ENCODE measurements at places on chromosomes 7 and 10.

GRCh38 chr7:38736138-38736537, 105.0 kb upstream of the AMPH start:
- DNase-seq = no peak

- DNase-seq = no peak
Observed at GRCh38 chr7:130733931-130734814, at the start of gene KLF14. Gene KLF14, minus strand, starts transcription at chr7:130734207. Its CDS starts 174 bp downstream, at chr7:130734033.

DNA sequence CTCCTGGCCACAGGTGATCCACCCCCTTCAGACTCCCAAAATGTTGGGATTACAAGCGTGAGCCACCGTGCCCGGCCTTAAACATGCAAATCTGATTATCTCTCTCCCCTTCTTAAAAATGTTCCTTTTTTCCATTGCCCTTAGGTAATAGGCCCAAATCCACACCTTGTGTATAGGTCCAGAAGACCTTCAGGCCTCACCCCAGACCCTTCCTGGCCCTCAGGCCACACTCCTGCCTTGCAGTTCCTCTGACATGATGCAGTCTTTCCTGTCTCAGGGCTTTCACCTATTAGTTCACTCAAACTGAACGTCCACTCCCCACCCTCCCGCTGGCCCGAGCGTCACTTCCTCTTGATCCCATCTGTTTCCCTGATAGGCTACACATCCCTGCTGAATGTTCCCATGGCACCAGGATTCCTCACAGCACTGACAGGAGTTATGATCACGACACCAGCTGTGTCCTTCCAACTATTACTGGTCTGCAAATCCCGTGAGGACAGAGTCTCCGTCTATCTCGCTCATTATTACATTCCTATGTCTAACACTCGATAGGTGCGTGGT, 46.4 kb downstream of the DENND2A start:
- no peak for DNase-seq

GRCh38 chr7:87212498-87212897, 7.0 kb downstream of the TMEM243 start:
- DNase-seq = peak; percentile 17

DNA sequence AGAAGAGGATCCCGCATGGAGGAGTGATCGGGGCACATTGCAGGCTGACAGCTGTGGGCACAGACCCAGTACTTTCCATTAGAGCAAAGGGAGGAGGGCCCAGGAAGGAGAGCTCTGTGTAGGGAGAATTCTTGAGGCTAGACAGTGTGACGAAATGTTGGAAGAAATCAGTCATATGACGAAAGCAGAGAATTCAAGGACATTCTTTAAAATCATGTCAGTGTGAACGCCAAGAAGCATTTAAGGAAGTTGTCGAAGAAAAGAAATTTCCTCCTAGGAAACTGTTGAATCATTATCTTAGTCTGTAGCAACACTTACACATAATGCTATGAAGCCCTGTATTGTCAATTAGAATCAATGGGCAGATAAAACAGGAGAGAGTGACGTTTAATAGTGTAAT, 191.3 kb upstream of the ADARB2 start:
- DNase-seq = no peak

GRCh38 chr7:26372704-26373103, 81.0 kb downstream of the SNX10 start:
- no peak for DNase-seq

GRCh38 chr7:134744569-134744968, 34.9 kb upstream of the CALD1 start:
- DNase-seq = no peak

- no peak for DNase-seq
Observed at GRCh38 chr7:50953820-50954219, 171.1 kb upstream of the GRB10 start.

- no peak for DNase-seq
Observed at GRCh38 chr10:50896721-50897120, 11.3 kb upstream of the A1CF start.

GRCh38 chr7:92461027-92462003, 14.0 kb downstream of the GATAD1 start:
- peak; percentile 40 for DNase-seq

GRCh38 chr7:155550916-155551315, 4.6 kb upstream of the CNPY1 start:
- no peak for DNase-seq

DNA sequence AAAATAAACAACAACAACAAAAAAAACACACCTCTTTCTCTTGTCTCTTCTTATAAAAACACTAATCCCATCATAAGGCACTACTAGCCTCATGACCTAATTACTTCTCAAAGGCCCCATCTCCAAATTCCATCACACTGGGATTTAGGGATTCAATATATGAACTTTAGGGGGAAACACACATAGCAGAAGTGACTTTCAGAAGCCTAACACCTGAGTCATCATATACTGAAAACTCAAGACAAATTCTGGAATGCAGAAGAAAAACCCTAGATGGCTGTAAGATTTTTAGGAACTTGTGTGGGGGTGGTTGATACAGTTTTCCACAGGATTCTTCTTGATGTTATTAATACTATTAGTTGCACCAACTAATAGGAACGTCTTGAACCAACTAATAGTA, 33.7 kb upstream of the CSTF2T start:
- DNase-seq = no peak

DNA sequence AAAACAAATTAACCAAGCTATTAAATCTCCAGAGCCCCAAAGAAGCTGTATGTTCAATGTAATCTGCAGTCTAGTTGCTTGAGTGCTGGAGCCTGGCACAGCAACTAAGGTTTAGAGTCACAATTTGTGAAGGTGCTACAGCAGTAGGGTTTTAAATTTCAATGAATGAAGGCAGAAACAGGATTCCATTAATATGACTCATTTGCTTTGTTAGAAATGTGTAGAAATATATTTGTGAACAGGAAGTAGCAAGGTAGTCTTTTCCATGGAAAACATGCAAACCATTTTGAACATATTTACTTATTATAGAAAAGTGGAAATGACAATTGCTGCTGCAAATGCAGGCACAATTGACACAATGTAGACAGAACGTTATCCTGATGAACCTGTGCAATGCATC, 149.0 kb upstream of the STEAP4 start:
- no peak for DNase-seq

- DNase-seq = no peak
Observed at GRCh38 chr7:92761391-92762097, 74.8 kb downstream of the CDK6 start.

DNA sequence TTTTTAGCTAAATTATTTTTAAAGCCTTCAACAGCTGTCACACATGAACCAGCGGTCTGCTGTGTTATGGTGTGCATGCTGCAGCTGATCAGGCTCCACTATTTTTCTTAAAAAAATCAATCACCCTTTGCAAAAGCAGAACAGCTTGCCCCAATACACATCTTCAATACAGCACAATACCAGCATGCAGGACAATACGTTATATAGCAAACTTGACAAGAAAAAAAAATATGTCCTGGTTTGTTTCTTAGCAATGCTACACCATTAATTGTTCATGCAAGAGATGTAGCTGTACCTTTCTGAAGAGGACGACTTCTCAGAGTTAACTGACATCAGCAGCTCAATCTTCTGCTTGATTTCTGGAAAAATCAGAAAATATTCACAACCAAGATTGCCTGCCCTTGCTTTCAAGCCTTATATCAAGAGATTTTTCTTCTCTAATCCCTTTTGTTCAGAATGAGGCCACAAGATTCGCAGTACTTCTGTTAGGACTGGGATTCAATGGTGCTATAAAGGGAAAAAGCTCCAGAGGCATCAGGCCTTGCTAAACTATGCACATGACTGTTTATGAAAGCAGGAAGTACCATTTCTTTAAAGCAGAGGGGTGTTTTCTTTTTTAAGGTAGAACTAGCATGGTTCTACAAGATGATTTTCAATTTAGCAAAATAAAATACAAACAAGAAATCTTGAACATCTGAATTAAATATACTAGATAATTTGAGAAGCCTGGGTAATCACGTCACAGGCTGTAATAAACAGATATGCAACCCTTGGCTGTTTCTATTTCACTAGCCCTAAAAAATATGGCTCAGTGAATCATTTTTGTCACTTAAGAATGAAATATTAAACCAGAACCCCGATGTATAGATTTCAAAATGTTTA, 120.0 kb downstream of the SRPK2 start:
- peak; percentile 51 for DNase-seq

- no peak for DNase-seq
Observed at GRCh38 chr10:19762026-19762425, 54.2 kb upstream of the PLXDC2 start.

Data from CD4-positive, alpha-beta T cell treated with Interleukin-4 for 4 hours (primary cell).